Fibroblast of skin of left biceps (primary cell): ENCODE measurements at places on chromosomes 7 and 10.

GRCh38 chr7:84226759-84227158, 32.2 kb upstream of the SEMA3A start:
- DNase-seq, result no peak

GRCh38 chr7:75888464-75889222, 9.8 kb downstream of the RHBDD2 start:
- no peak for DNase-seq

- no peak for DNase-seq
These were observed 237.6 kb upstream of the POM121L12 start for GRCh38 chr7:52797801-52798200.

- DNase-seq, result no peak
These were observed 215.1 kb downstream of the FOXP2 start for GRCh38 chr7:114629762-114630161.

- no peak for DNase-seq
These were observed 268.3 kb downstream of the SKIDA1 start for GRCh38 chr10:21257191-21257590.

GRCh38 chr7:105599551-105599950, 18.3 kb upstream of the EFCAB10 start:
- no peak for DNase-seq

DNA sequence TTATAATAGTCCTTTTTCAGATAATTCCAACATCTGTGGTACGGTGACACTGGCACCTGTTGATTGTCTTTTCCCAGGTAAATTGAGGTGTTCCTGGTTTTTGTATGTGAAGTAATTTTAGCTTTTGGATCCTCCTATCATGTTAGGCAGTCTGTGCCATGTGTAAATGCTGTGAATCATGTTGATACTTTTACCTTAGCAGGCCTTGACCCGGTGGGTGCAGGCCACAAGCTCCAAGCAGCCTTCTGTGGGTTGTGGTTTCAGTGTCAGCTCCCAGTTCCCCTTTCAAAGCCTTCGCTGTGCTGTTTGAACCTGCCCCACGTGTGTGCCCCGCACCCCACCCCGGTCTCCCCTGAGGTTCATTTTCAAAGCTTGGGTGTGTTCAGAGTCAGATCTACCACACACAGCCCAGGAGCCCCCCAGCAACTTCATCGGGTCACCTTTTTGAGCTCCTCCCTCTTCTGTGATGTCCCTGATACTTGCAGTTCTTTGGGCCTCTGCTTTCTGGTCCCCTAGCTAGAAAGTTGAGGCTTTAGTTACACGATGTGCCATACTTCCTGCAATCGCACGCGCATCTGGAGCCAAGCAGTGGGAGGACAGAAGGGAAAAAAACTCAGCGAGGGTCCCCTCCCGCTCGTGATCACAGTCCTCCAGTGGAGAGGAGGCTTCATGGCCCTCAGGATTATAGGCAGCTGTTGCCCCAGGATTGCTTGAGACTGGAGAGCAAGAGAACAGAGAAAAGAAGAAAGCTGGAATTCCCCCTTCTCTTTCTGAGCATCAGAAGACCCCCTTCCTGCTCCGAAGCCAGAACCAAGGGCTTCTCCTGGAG, 8.7 kb upstream of the BHLHA15 start:
- no peak for DNase-seq

- DNase-seq, result no peak
These were observed 9.4 kb upstream of the GTPBP10 start for GRCh38 chr7:90337106-90337505.

DNA sequence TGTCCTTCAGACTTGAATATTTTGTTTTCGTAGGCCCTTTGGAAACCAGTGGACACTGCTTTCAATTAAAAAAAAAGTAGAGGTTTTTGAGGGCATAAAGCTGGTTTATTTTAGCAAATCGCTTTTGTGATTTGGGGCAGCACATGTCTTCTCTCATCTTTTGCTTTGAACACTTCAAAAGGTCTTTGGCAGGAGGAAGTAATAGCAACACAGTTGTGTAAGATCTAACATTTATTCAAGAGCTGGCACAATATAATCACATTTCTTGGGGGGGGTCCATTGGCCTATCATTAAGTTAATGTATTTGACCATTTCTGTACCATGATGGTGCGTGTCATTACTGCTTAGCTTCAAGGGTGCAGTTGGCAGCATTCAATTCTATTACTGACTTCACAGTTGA, 42.4 kb downstream of the DYNC1I1 start:
- no peak for DNase-seq
